Muscle of leg (tissue), 16 donors: ENCODE measurements at places on chromosomes 3 and 15. TPM values are rescaled to one million over a fixed set of nuclear protein-coding genes. Genes with fewer than 3 reads are reported as not detected.

RETNLB gene
- not detected for total RNA-seq

B4GALT4 gene
- 11.7 TPM for total RNA-seq

SCG5 gene
- total RNA-seq = 20.0 TPM

LRRC3B gene
- 11.0 TPM for total RNA-seq

GNAT1 gene
- not detected for total RNA-seq

DAPK2 gene
- 4.0 TPM for total RNA-seq

SLC28A2 gene
- not detected for total RNA-seq

NGLY1 gene
- 32.5 TPM for total RNA-seq

CELSR3 gene
- 0.22 TPM for total RNA-seq
